AG20443 (cell line): ENCODE measurements at places on chromosomes 2 and 18.

DNA sequence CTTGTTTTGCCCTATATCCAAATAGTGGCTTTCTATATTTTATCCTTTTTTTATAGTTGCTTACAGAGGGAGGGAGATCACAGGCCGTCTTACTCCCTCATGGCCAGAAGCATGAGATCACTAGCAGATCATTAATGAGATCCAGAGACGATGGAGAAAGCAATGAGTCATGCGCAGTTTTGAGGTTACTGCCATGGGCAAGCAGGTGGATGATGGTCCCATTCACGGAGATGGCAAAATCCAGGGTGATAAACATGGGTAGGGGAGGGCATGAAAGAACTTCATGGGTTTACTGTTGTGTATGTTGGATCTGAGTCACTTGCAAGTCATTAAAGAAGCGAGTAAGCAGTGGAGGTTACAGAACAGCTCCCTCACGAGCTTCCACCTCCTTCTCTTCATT, 60.4 kb downstream of the C18orf63 start:
- DNase-seq = peak; percentile 45

GRCh38 chr2:86661333-86661732, 37.7 kb upstream of the RNF103 start:
- DNase-seq = no peak

DNA sequence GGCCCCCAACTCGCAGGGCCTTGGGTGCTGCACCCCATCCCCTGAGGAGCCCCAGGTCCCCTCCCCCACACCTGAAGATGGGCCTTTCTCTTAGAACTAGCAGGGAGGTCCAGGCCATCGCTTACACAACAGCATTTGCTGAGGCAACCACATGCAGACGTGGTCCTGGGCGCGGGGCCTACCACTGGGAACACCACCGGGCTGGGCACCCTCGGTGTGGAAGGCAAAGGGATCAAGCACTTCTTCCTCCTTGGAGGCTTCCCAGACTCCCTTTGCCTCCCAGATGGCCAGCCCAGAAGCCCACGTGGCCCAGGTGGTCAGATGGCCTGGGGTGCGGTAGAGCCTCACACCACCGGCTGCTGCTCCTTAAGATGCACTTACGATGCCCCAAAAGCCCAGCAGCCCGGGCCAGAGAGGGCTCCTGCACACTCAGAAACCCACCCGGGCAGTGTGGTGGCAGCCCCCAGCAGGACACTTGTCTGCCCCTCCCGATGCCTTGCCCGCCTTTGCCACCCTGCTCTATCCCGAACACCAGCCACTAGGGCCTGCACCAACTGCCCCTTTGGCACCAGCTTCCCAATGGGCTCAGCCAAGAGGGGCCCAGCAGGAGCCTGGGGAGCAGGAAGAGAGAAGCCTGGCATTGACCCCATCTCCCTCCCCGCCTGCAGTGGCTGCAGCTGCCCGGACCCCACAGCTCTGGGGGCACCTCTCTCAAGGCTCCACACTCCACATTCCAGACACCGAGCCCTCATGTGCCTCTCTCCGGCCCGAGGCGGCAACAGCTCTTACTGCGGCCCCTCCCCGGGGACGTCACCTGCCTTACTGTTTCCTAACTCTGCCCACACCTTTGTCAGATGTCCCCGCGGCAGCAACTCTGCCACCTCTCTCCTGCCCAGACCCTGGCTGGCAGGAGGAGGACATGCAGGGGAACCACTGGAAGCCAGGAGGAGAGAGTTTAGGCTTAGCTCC, 13.9 kb upstream of the MLPH start:
- no peak for DNase-seq

- DNase-seq = no peak
These were observed 46.3 kb downstream of the PTPN2 start for GRCh38 chr18:12837747-12838146.

DNA sequence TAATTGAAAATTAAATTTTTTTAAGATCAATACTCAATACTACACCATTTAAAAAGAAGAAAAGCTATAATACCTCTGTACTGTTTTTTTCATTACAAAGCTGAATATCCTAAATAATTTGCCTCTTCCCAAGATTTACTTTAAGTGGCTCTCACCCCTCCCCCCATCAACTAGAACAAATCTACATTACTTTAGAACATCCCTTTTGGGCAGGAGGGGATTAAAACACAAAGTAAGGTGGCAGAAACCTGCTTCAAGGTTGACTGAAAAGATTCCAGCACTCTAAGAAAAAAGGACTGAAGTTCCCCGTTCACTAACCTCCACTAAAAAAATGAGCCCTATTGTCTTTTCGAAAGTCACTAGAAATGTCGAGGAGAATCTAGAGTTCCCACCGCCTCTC, 42.3 kb downstream of the SLC38A11 start:
- DNase-seq = no peak

DNA sequence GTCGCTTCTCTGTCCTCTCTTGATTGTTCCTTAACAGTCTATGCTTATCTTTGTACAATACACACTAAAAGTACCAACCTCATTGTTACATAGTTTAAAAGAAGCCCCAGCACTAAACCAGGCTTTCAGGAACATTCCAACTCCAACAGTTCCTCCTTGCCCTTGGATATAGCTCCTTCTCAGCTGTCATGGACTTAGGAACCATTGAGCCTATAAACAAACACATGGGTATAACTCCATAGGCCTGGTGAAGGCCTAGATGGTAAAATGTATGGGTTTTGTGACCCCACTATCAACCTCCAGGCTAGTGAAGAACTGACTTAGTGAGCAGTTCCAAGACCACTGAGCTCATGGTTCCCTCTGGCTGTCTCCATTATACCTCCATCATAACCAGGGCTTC, 74.8 kb upstream of the SLC39A10 start:
- DNase-seq = no peak

- DNase-seq = no peak
These were observed 206.3 kb upstream of the GYPC start for GRCh38 chr2:126449677-126450076.

DNA sequence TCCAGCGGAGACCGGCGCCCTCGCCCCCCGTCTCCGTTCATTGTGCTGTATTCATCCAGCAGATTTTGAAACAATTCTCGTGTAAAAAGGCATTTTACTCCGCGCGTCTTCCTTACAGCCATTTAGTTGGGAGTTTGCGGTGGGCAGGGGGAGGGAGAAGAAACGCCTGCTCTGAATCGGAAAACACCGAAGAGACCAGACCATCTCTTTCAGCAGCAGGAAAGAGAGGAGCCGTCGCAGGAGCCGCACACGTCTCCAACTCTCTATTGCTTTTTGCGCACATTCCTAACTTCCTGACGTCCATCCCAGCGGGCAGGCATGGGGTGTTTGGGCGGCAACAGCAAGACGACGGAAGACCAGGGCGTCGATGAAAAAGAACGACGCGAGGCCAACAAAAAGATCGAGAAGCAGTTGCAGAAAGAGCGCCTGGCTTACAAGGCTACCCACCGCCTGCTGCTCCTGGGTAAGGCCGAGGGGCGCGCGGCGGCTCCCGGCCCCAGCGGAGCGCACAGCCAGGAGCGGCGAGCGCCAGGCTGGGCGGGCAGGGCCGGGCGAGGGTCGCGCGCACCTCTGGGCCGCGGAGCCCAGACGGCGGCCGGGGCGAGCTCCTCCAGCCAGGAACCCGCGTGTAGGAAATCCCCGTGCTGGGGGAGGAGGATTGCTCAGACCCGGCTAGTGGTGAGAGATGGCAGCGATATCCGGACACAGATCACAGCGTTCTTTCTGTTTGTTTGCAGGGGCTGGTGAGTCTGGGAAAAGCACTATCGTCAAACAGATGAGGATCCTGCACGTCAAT, 63.2 kb downstream of the GNAL start:
- peak; percentile 48 for DNase-seq
